Activated CD4-positive, alpha-beta T cell treated with anti-CD3 and anti-CD28 coated beads, Interleukin-2, amount 50 U/mL, for 1 hour (primary cell): ENCODE measurements at places on chromosomes 4 and X.

- DNase-seq = no peak
Observed at GRCh38 chrX:154828016-154828408, 6.5 kb downstream of the SMIM9 start.

GRCh38 chr4:184475096-184475461 is 729 bp upstream of the IRF2 start:
- DNase-seq = peak; percentile 41

DNA sequence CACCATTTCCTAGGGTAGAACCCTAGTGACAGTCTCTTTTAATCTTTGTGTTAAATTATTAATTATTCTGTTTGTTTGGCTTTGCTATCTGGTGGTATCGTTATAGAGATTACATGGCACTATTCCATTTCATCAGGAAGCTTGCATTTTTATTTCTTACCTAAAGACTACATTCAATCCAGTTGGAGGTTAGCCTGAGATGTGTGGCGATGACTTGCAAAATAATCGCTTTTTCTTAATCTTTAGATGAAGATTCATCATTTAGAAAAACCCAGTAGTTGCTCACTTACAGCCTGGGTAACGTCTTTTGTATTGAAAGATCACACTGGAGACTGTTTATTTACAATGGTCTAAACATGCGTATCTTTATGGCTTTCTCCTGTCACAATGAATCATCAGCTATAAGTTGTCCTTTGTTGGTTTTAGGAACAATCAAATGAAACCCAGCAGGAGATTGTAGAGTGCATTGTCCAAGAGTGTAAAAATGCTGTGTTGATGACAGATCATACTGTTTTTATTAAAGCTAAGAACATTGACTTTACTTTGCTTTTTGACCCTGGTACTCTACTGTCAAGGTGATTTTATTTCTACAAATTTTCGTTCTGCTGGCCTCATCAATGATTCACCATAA is 281.7 kb upstream of the PITX2 start:
- DNase-seq = no peak

DNA sequence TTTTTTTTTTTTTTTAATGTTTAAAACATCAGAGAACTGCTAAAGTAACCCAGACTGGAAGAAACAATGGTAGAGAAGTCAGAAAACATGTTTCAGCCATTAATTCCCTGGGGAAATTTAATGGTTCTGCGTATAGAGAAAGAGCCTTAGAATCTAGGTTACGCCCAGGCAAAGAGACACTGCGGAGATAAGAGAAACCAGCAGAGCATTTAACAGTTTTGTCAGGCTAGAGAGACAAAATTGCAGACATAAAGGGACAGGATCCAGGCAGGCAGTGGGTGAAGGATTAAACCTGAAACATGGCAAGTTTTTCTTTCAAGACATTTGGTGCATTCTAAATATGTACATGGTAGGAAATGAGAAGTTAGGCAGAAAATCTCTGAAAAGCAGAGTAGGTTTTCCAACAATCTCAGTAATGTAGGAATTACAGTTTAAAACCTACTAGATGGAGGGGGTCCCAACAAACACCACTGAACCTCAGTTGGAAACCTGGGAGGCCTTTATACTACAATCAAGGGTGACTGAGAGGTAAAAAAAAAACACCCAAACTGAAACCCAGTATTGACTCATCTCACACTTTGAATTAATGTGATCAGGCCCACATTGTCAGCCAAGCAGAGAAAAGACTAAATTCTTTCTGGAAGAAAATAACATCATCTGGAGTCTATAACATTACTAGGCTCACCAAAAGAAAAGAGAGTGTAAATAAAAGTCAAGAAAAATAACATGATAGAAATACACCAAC is 254.2 kb upstream of the NWD2 start:
- no peak for DNase-seq

GRCh38 chr4:112290341-112290740 is 4.6 kb upstream of the TIFA start:
- no peak for DNase-seq

- peak; percentile 51 for DNase-seq
Observed at GRCh38 chr4:2792711-2793585, at the start of gene SH3BP2. TSS of gene SH3BP2 (plus strand) at chr4:2793085. CDS start at chr4:2820618, 27,533 bp downstream.

GRCh38 chr4:81562093-81562492 is 90.4 kb upstream of the RASGEF1B start:
- DNase-seq = no peak

GRCh38 chr4:4427121-4427870 is 40.4 kb downstream of the NSG1 start:
- no peak for DNase-seq

DNA sequence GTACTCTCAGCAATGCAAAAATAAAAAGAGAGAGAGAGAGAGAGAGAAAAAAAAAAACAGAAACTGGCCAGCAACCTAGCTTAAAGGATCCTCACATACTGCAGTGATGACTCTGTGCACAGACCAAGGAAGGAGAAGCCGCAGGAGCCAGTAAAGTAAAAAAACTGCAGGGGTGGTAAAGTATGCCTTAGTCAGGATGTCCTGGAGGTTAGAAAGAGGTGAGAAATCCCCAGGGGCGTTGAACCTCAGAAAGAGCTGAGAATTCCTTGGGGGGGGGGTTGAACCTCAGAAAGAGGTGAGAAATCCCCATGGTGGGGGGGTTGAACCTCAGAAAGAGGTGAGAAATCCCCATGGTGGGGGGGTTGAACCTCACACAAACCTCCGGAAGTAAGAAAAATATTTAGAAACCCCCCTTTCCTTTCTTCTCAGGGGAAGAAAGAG is 48.0 kb downstream of the MAGEA9 start:
- peak; percentile 6 for DNase-seq

GRCh38 chr4:38791010-38791409 is 8.2 kb upstream of the TLR10 start:
- DNase-seq = no peak

DNA sequence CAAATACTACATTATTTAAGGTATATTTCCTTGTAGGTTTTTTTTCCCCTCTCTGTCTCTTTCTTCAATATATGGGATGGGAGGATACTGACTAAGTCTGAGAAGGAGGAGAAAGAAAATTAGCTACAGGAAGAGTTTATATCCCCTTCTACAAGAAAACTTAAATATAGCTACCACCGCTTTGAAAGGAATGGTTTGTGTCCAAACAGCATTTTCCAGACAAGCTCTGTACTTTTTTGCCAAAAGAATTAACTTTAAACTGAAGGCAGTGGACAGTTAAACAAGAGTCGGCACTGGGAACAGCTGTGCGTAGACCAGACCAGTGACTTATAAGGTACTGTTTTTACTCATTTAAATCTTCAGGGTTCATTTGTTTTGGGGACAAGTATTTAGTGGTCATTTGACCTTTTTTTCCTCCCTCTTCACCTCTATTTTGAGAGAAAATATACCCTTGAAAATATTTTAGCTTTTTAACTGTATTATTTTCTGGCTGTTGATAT is 303.7 kb downstream of the ARHGAP24 start:
- no peak for DNase-seq

DNA sequence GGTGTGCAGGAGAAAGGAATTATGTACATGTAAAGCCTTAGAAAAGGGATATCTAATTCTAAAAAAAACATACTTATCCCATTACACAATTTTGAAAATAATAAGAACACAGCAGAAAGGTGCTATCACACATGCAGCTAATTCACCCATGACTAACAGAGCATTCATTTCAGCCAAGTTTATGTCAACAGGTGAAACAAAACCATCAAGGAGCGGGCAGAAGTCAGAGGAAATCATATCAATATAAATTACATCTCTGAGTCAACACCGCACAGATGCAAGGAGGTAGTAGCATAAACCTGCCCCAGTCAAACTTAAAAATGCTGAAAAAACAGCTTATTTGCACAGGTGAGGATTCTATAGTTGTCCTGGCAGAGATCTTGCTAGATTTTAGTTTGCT is 197.9 kb downstream of the PRDM5 start:
- no peak for DNase-seq

GRCh38 chr4:155008389-155008788 is 200.0 kb upstream of the NPY2R start:
- DNase-seq = no peak

- DNase-seq = no peak
Observed at GRCh38 chrX:112967341-112967740, 126.7 kb upstream of the AMOT start.

- no peak for DNase-seq
Observed at GRCh38 chrX:10617186-10617998, 3.0 kb downstream of the MID1 start.

- no peak for DNase-seq
Observed at GRCh38 chr4:116323606-116324005, 761.8 kb downstream of the TRAM1L1 start.

GRCh38 chr4:139762720-139763119 is 97.1 kb downstream of the MGST2 start:
- DNase-seq = no peak

DNA sequence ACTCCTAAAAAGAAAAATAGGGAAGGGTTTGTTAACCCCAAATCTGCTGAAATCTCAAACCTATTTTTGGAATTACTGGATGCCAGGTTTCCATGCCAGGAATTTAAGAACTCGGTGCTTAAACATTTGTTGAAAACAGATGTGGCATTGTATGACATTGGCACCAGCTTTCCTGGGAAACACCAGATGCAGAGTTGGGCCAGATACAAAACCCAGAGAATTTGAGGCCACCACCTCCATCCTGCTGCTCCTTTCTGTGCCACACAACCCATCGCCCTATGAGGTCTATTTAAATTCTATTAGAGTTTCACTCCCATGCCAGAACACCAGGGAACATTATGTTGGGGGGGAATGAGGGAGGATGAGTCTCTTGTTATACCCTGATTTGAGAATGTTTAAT is 71.7 kb downstream of the ARAP2 start:
- DNase-seq = no peak

DNA sequence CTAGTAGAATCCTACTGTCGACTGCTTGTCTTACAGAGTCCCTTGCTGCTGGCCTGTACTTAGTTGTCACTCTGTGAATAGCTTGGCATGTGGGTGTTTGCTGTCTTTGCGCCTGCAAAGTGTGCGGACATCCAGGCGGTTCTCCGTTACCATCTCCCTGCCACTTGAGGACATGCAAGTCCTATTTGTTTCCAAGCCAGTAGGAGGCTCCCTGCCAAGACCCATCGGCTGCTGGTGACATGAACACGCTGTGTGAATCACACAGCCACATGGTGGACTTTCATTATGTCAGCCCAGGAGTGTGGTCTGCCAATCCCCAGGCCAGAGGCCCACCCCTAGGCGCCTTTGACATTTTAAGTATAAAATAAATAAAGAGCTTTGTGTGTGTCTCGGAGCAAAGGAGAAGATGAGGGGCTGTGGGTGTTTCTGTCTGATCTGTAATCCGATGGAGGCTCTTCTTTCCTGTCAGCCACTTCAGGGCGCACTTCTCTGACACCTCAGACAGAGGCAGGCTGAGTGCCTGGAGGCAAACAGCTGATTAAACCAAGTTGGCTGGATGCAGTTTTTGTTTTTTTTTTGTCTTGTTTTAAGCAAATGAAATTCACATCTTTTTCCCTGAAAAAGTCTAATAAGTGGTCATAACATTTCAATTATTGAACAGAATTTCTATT is 51.5 kb downstream of the ALPK1 start:
- DNase-seq = no peak

GRCh38 chrX:53449632-53450031 is 15.5 kb upstream of the HSD17B10 start:
- no peak for DNase-seq

DNA sequence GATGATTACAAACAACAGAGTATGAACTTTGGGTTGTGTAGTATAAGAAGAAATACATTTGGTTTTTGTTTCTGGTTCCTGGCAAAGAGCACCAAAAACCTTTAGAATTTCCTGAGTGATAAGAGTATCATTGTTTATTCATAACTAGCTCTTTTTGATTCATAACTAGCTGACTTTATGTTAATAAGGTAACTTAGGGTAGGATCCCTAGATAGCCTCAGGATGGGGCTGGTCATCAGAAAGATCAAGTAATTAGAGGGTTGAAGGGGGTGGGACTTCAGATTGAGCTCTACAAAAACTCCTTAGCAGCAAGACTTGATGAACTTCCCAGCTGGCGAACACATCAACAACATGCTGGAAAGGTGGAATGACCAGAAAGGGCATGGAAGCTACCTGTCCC is 166.5 kb downstream of the SCFD2 start:
- DNase-seq = no peak

DNA sequence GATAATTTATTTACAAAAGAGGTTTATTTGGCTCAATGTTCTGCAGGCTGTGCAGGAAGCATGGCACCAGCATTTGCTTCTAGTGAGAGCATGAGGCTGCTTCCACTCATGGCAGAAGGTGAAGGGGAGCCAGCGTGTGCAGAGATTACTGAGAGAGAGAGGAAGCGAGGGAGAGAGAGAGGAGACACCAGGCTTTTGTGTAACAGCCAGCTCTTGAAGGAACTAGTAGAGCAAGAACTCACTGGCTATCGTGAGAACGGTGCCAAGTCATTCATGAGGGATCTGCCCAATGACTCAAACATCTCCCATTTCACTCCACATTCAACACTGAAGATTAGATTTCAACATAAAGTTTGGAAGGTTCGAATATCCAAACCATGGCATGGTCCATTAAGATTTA is 12.7 kb downstream of the GUCY1A1 start:
- no peak for DNase-seq

DNA sequence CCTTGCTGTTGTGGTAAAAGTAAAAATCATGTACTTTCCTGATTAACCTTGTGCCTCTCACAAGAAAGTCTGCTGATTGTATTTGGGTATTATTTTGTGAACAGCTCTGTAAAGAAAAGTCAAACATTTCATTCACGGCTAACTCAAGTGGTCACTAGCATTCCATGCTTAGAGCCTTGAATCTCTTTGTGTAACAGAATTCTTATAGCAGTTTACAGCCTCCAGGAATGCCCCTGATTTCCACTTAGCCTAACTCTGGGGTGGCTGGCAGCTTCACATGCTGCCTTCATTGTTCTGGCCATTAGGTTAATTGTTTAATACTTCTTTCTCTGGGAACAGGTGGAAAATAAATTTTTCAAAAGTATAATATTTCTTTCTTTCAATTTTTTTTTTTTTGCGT is 226.7 kb downstream of the RBMX2 start:
- no peak for DNase-seq

GRCh38 chrX:130060122-130061069 is 49.9 kb downstream of the ELF4 start:
- DNase-seq = peak; percentile 79

- peak; percentile 5 for DNase-seq
Observed at GRCh38 chr4:77600521-77601451, 4.8 kb upstream of the CXCL13 start.

GRCh38 chrX:21723814-21724213 is 34.1 kb downstream of the SMPX start:
- no peak for DNase-seq
